Erythroblast (primary cell): ENCODE measurements at places on chromosomes 3 and 15.

DNA sequence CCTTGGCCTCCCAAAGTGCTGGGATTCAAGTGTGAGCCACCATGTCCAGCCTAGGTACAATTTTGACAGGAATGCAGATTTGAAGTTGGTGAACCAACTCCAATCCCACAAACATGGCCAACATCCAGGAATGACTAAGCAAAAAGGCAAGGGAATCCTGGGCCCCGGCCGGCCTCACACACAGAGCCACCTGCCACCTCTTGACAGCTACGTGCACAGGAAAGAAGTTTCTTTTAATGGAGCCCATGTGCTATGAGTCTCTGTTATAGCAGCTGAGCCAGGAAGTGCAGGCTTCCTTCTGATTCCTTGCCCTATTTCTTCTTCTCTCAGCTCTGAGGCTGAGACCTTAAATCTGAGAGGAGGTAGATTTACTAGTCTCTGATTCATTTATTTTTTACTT is 8.8 kb downstream of the TMEM40 start:
- no peak for DNase-seq

- DNase-seq: no peak
Observed at GRCh38 chr15:79436037-79436780, 4.1 kb downstream of the MINAR1 start.

DNA sequence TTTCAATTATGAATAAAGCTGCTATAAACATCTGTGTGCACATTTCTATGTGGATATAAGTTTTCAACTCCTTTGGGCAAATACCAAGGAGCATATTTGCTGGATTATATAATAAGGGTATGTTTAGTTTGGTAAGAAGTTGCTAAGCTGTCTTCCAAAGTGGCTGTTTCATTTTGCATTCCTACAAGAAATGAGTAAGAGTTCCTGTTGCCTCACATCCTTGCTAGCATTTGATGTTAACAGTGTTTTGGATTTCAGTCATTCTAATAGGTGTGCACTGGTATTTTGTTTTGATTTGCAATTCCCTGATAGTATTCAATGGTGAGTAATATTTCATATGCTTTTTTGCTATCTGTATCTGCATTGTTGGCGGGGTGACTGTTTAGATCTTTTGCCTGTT is 120.7 kb upstream of the MDFIC2 start:
- no peak for DNase-seq

DNA sequence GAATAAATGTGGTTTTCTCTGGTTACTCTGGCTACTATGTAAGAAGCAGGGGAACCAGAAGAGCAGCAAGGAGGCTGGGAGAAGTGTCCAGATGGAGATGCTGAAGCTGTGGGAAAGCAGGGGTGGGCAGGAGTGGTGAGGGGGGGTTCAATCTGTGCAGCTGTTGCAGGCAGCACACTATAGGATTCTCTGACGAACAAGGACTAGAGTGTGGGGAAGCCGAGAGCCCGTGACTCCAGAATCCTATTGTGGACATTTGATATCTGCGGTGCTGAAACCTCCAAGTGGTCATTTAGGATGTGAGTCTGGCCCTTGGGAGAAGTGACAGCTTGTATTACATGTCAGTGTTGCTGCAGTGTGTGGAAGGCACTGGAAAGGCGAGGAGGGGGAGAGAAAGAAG is 60.5 kb downstream of the GABRB3 start:
- DNase-seq: no peak

GRCh38 chr15:96891046-96891445 is 560.5 kb downstream of the NR2F2 start:
- DNase-seq: no peak

GRCh38 chr3:36295296-36295695 is 85.0 kb upstream of the STAC start:
- DNase-seq: no peak

DNA sequence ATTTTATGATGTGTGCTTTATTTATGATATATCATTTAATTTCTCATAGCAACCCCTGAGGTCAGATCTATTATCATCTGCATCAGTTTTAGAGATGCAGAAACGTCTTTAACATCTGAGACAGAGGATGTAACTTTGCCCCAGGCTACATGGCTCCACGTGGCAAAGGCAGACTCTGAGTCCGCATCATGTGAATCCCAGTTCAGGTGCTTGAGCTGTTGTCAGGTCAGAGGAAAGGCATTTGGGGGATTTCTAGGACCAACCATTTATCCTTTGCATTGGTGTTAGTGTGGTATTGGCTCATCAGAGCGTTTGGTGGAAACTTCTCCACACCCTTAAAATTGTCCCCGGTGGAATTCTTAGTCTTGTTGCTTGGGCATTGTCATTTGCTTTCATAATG is 10.8 kb downstream of the CACNA2D3 start:
- no peak for DNase-seq

DNA sequence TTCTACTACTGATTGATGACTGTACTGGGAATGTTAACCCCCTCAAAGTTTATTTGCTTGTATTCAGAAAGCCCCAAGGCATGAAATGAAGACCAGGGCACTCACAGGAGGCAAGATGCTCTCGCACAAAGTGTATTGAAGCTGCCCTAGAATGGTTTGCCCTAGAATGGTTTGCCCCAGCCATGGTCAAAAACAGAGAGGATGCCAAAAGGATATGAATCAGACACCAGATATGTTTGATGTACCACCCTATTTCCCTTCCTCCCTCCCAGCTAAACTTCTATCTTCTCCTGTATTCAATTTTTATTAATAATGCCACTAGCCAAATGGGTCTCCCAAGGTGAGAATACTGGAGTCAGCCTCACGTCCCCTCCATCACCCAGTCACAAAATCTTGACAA is 101.3 kb downstream of the TMCO5A start:
- no peak for DNase-seq

DNA sequence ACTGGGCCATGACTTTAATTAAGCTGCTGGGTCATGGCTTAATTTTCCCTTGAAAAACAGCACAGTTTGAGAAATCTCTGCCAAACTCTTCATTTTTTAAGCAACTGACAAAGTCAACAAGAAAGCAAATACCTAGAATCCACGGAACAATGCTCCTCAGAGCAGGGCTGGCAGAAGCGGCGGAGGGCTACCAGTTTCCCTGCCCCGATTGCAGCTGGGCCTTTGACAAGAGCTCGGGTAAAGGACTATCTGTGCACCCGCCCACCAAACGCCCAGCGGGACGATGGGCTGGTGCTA is 1.2 kb downstream of the GOLIM4 start:
- DNase-seq: no peak

GRCh38 chr3:184546252-184546651 is 15.3 kb upstream of the EPHB3 start:
- DNase-seq: no peak

GRCh38 chr3:36381311-36381956 is 1.1 kb downstream of the STAC start:
- no peak for DNase-seq

DNA sequence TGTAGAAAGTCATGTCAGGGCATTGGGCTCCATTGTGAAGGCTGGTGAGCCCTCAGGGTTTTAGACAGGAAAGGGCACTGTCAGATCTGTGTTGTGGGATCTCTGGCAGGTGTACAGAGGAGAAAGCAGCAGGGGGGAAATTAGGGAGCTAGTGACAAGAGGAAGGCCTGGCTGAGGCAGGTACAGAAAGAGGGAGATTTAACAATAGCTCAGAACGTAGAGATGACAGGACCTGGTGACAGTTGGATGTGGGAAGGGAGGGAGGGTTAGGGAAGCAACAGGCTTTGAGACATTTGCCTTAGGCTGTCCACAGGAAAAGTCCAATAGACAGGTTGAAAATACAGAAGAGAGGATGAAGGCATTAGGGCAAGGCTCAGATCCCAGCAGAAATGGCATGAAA is 288.1 kb downstream of the EPHB1 start:
- no peak for DNase-seq

DNA sequence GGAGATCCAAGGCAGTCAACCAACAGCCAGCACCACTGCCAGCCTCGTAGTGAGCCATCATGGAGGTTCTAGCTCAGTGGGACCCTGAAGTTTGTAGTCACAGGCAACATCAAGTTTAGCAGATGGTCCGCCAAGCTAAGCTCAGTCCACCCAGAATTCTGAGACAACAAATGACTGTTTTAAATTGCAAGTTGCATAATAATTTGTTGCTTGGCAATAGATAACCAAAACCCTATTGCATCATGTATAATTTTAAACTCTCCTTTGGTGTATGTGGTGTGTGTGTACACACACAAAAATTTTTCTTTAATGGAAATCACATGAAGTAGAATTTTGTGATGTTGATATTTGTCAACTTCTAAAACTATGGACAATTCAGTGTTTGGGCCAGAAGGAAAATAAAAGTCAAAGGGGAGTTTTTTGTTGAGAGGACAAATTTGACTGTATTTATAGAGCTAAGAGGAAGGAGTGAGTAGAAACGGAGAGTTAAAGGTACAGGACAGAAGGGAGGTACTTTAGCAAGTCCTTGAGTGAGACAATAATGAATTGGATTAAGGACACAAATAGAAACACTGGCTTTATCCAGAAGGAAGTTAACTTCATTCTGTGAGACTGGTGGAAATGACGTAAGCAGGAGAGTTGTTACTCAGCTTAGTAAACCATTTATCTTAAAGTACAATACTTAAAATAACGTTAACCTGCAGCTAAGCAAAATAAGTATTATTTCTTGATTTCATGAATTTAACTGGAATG is 83.6 kb downstream of the NCEH1 start:
- peak; percentile 12 for DNase-seq

- no peak for DNase-seq
Observed at GRCh38 chr3:123058505-123058904, 8.3 kb upstream of the PDIA5 start.

- no peak for DNase-seq
Observed at GRCh38 chr3:175153595-175153994, 294.5 kb downstream of the NAALADL2 start.

GRCh38 chr3:99633887-99634558 is 4.4 kb upstream of the COL8A1 start:
- no peak for DNase-seq

GRCh38 chr3:190099099-190099498 is 21.6 kb downstream of the P3H2 start:
- no peak for DNase-seq

DNA sequence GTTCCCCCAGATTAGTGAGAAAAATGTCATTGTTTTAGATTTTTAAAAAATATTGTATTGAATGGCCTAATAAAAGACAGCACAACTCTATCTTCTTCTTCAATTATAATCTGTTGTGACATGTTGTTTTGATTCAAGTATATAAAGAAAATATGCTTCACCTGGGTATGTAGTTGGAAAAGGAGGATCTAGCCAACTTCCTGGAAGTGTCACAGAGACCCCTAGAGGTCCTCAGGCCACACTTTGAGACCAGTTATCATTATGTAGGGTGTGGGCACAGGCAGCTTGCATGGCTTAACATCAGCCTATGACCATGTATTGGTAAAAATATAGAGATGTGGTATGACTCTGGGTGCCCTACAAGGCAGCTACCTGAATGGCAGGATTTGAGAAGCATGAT is 14.7 kb upstream of the RYR3 start:
- peak; percentile 6 for DNase-seq

DNA sequence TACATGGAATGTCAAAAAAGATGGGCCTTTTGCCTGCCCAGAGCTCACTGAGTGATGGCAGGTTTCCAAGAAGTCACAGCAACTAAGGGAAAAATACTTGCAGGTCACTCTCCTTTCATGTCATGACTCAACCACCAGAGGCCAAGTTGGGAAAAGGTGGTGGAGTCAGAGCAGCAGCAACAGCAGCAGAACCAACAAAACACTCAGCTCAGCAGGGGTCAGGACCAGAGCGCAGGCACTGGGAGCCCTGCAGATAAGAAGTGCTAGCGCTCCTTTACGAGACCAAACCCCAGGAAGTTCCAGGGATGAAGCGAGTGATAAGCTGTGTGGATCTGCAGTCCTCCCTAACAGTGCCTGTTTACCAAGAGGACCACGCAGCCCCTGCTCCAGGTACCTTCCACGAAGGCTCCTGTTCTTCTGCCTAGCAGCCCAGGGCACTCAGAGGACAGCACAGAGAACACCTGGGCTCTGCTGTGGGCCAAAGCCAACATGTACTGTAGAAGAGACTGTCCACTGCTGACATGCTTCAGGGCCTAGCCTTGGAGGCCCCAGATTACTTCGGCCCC is 26.0 kb downstream of the POC1A start:
- peak; percentile 17 for DNase-seq

DNA sequence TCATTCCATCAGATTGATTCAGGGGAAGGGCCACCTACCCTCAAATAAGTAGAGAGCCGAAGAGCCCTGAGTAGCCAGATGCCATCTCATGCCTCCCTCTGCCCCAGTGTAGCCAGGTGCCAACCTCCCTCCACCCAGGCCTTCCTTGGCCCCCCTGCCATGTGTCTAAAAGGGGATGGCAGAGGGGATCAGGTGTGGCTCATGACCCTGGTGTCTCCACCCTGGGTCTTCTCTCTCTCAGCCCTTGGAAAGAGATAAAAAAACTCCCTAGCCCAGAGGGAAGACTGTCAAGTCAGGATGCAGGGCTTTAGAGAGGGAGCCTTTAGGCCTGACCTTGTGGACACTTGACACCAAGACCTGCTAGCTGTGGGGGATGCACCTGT is 5.2 kb downstream of the GRM2 start:
- no peak for DNase-seq
